ENCODE measurements at places on chromosomes 2 and 18.

DNA sequence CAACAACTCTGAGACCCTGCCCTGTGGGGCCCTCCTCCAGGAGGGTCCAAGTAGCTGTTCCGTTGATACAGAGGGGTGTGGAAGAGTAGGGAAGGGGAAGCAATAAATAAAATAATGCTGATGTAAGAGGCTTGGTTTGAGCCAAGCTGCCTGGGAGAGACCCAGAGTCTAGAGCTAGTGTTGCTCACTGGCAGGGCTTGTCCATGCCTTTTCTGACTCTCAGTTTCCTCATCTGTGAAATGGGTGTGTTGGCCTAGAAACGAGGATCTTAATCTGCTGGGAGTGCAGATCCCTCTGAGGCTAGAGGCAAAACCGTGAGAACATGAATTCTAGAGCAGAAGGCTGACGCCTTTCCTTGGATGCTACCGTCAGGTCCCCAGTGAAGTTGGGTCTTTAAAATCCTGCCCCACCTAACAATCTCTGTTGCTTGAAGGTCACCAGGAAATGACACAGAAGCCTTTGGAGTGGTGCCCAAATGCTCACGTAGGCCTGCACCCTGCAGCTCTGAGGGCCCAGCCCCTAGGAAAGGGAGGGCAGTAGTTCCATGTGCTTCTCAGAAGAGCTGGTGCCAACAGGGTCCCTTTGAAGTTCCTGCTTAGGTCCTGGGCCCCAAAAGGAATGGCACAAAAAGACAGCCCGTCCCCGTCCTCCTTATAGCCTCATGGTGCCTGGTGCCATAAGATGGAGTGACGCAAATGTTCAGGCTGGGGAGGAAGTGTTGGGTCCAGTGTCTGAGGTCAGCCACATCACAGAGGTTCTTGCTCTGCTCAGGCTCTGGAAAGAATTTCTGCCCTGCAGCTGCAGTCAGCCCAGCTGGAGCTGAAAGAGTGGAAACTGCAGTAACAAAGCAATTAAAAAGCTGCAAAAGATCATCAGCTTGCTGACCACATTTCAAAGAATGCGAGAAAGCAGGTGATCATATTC is 73.2 kb upstream of the SMAD2 start:
- no peak for DNase-seq

GRCh38 chr2:181678861-181679543 is 1.3 kb downstream of the NEUROD1 start:
- DNase-seq: no peak

- no peak for DNase-seq
These were observed 37.5 kb downstream of the ST8SIA5 start for GRCh38 chr18:46719388-46719787.

DNA sequence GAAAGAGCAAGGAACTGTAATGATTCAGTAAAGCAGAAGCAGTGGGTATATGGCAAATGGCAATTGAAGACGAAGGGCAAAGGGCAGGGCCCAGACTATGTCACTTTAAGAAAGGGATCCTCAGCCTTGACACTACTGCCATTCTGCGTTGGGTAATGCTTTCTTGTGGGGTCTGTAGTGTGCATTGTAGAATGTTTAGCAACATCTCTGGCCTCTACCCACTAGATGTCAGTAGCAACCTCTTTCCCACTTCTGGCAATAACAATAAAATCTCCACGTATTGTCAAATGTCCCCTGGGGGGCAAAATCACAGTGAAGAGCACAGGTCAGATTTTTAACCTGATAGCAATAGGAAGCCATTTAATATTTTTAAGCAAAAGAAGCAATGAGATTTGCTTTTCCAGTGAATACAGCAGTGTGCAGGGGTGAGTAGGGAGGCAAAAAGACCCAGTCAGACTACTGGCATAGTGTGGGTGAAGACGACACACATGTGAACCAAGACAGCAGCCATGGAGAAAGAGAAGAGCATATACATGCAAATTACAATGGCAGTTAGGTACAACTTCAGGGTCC is 209.5 kb downstream of the DYM start:
- DNase-seq: no peak

- no peak for DNase-seq
These were observed 59.0 kb upstream of the KLHL14 start for GRCh38 chr18:32831781-32832180.

GRCh38 chr2:118459426-118459825 is 371.2 kb downstream of the INSIG2 start:
- DNase-seq: no peak

DNA sequence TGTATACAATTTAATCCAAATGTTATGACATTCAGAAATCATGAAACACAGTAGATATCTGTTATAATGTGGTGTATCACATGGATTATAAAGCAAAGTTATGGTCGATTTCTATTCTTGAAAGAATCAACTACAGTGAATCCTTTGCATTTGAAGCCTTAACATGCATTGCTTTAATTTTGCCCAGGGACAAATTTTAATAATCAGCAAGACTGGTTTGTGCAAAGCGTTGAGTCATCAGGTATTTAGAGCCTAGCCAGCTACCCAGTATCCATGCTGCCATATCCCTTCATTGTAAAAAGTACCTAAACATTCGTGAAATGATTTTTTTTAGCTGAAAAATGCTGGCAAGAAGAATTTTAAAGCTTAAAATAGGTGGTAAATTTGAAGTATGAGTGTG is 8.9 kb upstream of the SPDYA start:
- DNase-seq: no peak

- DNase-seq: no peak
These were observed 15.7 kb downstream of the NDUFV2 start for GRCh38 chr18:9117980-9118841.

GRCh38 chr18:45753286-45753685 is 29.3 kb downstream of the SLC14A1 start:
- no peak for DNase-seq

- DNase-seq: no peak
These were observed 165.1 kb upstream of the NDUFV2 start for GRCh38 chr18:8937160-8938094.

- peak; percentile 29 for DNase-seq
These were observed 2.9 kb upstream of the EPAS1 start for GRCh38 chr2:46294176-46294836.

All from endothelial cell (in vitro differentiated cells).